ENCODE measurements at places on chromosomes 16 and 17.

DNA sequence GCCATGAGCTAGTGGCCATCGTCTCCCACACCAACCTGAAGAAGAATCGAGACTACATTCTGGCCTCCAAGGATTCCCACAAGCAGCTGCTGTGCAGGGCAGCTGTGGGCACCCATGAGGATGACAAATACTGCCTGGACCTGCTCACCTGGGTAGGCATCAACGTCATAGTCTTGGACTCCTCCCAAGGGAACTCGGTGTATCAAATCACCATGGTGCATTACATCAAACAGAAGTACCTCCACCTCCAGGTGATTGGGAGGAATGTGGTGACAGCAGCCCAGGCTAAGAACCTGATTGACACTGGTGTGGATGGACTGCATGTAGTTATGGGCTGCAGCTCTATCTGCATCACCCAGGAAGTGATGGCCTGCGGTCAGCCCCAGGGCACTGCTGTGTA, 70.2 kb downstream of the GRIN2A start:
- DNase-seq = no peak

GRCh38 chr16:22346483-22346882, 27.9 kb downstream of the CDR2 start:
- DNase-seq = no peak

- DNase-seq = no peak
Observed at GRCh38 chr17:81000631-81001357, 9.2 kb downstream of the CHMP6 start.

DNA sequence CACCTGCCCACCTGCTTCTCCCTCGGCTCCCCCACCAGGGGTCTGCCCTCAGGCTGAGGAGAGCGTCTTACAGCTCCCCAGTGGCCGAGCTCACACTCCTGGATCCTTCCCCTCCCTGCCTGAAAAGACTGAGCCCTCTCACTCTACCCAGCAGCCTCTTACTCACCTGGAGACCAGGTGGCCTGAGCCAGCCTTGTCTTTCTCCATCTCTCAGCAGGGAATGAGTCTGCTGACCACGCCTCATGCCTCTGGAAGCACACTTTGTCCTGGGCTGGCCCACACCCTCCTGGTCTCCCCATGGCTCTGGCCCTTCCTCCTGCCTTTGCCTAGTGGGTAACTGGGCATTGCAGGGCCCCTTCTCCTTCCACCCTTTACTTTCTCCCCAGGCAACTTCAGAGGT, 177.2 kb downstream of the ENGASE start:
- DNase-seq = no peak

DNA sequence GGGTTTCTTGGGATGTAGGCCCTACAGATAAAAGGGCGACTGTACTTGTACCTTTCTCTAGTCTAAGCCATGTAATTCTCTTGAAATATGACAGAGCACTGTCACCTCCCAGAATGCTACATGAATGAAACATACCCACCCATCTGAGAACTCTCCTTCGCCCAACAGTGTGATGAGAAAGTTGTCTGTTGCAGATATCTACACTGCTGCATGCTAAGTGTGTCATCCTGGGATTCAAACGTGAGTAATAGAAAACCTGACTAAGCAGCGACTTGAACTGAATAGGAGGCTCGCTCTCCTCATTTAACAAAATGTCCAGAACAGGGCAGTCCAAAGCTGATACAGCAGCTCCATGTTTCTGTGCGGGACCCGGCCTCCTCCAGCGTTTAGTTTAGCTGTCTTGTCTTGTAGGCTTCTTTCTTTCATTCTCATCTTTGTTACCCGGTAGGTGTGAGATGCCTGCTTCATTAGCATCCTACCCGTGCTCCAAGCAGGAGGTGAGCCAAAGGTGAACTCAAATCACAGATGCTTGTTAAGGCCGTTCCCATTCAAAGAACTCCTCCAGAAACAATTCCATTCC, 211.9 kb downstream of the PRKCA start:
- no peak for DNase-seq

DNA sequence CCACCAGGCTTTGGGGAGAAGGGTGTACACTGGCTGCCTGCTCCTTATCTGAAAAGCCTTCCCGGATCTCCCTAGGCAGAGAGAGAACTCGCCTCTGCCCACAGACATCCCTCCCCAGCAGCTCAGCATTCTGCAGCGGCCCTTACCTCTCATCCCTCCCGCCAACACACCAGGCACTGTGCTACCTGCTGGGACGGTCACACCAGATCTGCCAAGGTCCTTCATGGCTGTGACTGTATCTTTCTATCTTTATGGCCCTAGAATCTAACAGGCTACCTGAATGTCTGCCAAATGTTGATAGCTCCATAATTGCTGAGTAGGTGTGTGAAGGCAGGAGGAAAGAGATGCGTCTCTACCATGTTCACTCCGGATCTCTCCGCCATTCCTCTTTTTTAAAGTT, 7.9 kb downstream of the TSNAXIP1 start:
- DNase-seq = no peak

GRCh38 chr16:56701534-56701933, 19.3 kb downstream of the MT1X start:
- DNase-seq = no peak

DNA sequence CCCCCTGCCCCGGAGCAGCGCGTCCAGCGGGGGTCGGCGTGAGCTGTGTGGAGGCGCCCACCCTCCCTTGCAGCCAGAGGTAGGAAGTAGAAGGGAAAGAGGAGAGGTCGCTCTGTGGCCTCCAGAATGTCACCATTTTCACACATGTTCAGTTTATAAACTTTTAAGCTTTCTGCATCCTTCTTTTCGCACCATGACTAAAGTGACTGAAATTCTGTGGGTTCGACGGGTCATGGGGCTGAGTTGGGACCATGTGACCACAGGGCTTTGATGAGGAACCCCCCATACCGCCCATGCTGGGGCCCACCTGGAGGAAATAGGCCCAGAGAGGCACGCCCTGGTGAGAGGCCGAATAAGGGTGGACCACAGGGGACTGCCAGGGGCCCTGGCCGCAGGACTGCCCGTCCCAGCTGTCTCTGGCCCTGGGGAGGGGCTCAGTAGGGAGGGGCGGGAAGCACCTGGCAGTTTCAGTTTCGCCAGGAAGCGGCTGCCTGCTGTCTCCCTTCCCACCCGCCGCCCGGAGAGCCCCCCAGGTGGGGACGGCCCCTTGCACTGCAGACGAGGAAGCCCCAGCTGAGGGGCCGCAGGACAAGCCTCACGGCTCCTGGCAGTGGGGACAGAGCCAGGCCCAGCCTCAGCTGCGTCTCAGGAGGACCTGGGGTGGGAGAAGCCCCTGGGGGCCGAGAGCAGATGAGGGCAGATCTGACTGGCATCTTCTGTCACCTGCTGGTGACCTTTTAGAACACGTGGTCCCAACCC, 9.0 kb downstream of the CBFA2T3 start:
- DNase-seq = no peak

Measured in left forelimb (tissue), 1 donor.